Left lobe of liver (tissue), 2 donors: ENCODE measurements at places on chromosomes 12 and 14.

DNA sequence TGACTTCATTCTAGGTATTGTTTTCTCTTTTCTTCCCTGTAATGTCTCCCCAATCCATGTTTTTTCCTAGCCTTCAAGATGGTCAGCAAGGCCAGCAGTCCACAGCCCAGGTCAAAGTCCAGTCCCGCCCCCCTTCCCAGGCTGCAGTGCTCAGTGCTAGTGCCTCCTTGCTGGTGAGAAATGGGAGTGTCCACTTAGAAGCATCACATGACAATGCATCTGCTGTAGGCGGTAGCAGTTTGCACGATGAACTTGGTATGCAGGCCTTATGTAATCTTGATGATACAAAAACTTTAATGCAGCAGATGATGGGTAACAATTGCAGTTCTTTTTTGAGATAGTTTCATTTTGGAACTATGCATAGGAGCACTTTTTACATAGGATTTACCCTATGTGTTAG is 88.4 kb downstream of the PCNX1 start:
- DNase-seq: no peak

GRCh38 chr14:71583194-71583593 is 349.0 kb upstream of the RGS6 start:
- DNase-seq: no peak

GRCh38 chr14:36513451-36514277 is 6.4 kb downstream of the NKX2-1 start:
- DNase-seq: no peak

GRCh38 chr14:103520657-103521437 is 1.8 kb downstream of the CKB start:
- peak; percentile 70 for DNase-seq

- no peak for DNase-seq
Measured at GRCh38 chr12:13727707-13728195, 253.7 kb downstream of the GRIN2B start.

DNA sequence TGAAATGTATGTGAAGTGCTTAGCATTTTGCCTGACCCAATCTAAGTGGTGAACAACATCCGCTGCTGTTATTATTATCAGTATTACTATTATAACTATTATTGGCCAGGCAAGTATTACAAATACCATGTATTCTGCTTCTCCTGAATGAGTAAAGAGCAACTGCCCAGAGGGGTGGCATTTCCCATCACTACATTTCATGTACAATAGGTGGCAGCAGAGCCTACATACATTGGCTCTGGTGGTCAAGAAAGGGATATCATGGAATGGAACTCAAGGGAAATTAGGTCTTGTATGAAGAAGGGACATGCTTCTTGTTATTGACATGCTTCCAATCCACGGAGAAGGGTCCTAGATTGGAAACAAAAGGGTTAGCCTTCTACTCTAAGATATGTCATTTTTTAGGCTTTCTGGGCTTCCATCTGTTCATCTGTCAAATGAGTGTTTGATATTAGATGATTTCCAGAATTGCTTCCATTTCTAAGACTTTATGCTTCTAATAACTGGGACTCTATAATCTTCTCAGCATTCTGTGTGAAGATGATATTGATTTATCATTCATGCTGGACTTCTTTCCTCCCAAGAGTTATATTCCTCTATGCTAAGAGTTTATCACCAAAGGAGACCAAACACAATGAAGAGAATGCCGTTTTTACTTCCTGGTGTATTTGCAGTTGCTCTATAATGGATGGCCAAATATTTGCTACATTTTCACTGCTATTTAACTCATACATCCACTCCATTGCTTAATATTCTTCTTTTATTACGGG is 239.1 kb downstream of the SSPN start:
- no peak for DNase-seq

GRCh38 chr12:68028647-68029046 is 39.4 kb downstream of the IFNG-AS1 start:
- no peak for DNase-seq

GRCh38 chr12:31337952-31338351 is 12.0 kb upstream of the SINHCAF start:
- DNase-seq: no peak

DNA sequence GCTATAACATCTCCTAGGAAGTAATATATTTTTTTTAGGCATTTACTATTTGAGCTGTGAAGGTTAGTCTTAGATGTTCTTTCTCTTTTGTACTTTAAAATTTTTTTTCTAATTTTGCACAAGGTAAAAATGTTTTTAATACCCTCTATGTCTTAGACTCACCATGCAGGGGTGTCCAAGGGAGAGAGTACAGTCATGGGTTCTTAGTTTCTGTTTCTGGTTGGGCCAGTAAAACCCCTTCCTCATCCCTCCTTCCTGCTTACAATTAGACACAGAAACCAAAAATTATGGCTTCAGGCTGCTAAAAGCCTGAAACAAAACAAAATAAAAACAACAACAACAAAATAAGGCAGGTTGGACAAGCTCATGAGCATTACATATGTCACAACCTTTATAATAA is 193.0 kb downstream of the SYT1 start:
- no peak for DNase-seq

DNA sequence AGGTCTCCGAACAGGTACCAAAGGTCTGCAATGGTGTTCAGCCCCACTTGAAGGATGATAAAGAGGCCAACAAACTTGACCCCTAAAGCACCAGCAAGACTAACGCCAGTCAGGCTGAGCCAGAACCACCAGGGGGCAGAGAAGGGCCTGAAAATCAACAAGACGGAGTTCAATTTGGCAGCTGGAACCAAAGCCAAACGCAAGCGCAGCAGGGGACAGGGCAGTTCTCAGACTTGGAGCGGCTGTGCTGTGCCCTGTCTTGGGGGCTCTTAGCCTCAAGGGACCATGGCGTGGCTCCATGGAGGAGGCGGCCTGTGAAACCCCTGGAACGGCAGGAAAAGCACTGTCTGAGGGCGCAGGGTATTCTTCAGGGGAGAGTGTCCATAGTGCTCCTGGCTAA is 19.6 kb downstream of the POMT2 start:
- peak; percentile 81 for DNase-seq

DNA sequence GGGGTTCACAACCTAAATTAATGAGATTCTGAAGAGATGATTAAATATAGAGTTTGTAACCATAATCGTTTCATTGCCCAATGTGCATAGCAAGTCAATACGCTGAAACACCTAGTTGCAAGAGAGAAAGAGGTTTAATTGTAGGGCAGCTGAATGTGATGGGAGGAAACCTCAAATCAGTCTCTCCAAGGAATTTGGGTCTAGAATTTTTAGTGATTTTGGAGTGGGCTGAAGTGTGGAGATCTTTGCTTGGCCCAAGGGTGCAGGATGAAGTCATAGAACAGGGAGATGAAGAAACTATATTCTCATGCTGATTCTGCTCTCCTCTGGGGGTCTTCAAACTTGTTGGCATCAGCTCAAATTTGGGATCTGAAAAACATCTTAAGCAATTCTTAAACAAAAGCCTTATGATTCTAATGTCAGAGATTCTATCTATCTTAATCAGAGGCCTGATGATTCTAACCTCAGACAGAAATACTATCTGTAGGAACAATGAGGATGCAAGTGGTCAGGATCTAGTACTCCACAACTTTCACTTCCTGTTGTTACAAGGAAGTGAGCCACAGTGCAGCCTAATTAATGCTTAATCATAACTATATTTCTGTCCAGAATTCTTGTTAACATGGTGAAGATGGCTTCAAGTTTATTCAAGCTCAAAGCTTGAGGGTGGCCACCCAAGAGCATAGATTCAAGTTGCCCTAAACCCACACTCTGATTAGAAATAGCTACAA is 80.2 kb upstream of the FUT8 start:
- no peak for DNase-seq

GRCh38 chr14:88143810-88144209 is 138.9 kb downstream of the GPR65 start:
- DNase-seq: no peak
